ENCODE measurements at places on chromosomes 7 and 10.

GRCh38 chr10:57962839-57963238, 304.9 kb downstream of the IPMK start:
- no peak for DNase-seq

GRCh38 chr7:141039376-141039775, 24.6 kb upstream of the MRPS33 start:
- no peak for DNase-seq

DNA sequence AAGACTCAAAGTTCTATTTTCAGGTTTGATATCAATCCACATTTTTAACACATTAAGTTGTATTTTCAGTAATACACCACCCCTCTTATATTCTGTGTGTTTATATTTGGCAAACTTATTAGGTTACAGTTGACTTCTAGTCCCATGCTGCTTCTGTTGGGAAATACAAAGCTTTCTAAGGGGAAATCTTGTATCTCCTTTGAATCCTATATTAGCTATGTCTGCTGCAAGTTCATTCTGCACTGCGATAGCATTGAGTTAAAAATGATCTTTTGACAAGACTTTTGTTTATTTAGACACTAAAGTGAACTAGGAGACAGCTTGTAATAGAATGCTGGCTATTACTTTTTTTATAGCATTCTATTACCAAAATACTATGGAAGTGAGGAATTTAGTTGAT, 625.1 kb upstream of the ANKRD30A start:
- DNase-seq = no peak

GRCh38 chr7:1856161-1856887, 186.2 kb downstream of the ELFN1 start:
- no peak for DNase-seq

DNA sequence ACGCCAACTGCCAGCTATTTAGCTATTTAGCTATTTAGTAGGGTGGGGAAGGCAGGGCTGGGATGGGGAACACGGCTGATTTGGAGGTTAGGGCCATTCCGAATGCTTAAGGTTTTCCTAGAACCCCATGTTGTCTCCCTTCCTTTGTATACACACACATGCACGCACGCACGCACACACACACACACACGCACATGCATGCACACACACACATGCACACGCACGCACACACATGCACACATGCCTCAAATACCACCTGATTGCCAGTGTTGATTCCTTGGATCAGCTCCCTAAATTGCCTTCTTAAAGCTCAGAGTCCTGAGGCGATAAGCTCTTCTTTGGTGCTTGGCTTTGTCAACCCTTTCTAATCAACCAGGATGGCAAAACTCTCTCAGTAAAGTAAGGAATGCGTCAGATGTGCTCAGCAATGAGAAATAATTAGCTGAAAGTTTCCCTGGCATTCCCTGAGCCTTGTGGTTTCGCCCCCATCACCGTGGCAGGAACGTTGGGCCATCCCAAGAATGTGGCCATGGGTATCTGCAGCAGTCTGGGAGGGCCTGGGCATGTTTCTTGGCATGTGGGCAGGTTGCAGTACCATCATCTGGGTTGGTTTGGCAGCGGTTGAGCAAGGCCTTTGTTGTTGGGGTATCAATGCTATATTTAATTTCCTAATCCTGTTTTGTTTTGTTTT, 305.6 kb downstream of the LRMDA start:
- DNase-seq = no peak

GRCh38 chr10:60921633-60922032, 22.4 kb downstream of the RHOBTB1 start:
- DNase-seq = no peak

- DNase-seq = no peak
Measured at GRCh38 chr10:92208157-92208720, 82.6 kb downstream of the CPEB3 start.

DNA sequence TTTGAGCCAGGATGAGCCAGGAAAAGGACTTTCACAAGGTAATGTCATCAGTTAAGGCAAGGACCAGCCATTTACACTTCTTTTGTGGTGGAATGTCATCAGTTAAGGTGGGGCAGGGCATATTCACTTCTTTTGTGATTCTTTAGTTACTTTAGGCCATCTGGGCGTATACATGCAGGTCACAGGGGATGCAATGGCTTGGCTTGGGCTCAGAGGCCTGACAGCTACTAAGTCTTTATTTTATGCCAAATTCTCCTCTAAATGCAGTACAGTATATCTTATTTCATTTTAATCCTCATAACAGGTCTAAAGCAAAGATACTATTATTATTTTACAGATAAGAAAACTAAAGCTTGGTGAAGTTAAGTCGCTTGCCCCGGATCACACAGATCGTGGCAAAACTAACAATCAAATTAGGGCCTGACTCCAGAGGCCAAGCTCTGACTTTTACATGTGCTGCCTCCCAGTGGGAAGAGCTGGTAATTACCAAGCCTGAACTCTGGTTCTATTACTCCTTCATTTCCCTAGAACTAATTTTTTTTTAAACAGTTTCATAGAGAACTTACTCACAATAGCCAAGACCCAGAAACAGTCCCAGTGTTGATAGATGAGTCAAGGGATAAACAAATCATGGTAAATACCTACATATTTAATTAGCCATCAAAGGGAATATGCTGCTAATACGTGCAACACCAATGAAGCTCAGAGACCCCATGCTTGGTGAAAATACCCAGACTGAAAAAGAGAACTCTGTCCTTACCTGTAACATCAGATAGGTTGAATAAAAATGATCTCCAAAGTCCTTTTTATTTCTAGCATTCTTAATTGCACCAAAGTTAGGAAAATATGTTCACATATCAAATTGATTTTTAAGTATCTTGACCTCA, 35.4 kb downstream of the C7orf25 start:
- peak; percentile 35 for DNase-seq

DNA sequence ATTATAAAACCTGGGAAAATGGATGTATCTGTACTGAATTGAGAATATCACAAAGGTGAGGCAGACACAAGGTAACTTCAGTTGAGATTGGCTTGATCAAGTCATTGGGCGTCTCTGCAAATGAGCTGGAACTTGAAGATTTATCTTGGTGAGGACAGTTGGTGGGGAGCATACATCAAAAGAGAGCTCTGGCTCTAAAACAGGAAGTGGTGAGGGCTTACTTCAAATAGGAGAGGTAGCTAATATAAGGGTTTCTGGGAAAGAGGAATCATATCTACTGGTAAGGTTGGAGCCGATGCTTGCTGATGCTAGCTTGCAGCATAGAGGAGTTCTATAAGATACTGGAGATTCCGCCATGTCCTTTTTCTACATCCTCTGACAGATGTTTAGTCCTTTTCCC, 39.9 kb upstream of the FGL2 start:
- DNase-seq = no peak

GRCh38 chr7:128121711-128122530, 90.7 kb upstream of the LRRC4 start:
- no peak for DNase-seq

- no peak for DNase-seq
Measured at GRCh38 chr10:69847458-69847857, 45.8 kb downstream of the COL13A1 start.

- DNase-seq = no peak
Measured at GRCh38 chr7:44497155-44498027, 6.9 kb upstream of the NUDCD3 start.
